ENCODE measurements at places on chromosomes 13 and 19. TPM values are rescaled to one million over a fixed set of nuclear protein-coding genes. Genes with fewer than 3 reads are reported as not detected.

Gene KCNN1
- not detected for total RNA-seq

GRCh38 chr13:75554464-75554863 is 4.9 kb downstream of the UCHL3 start:
- DNase-seq: no peak
- H3K27me3 ChIP-seq: no peaks in the 10 kb centered on the region
- H3K4me3 ChIP-seq: no peak overlapping the region
- no peaks in the 10 kb centered on the region for H3K36me3 ChIP-seq

DNA sequence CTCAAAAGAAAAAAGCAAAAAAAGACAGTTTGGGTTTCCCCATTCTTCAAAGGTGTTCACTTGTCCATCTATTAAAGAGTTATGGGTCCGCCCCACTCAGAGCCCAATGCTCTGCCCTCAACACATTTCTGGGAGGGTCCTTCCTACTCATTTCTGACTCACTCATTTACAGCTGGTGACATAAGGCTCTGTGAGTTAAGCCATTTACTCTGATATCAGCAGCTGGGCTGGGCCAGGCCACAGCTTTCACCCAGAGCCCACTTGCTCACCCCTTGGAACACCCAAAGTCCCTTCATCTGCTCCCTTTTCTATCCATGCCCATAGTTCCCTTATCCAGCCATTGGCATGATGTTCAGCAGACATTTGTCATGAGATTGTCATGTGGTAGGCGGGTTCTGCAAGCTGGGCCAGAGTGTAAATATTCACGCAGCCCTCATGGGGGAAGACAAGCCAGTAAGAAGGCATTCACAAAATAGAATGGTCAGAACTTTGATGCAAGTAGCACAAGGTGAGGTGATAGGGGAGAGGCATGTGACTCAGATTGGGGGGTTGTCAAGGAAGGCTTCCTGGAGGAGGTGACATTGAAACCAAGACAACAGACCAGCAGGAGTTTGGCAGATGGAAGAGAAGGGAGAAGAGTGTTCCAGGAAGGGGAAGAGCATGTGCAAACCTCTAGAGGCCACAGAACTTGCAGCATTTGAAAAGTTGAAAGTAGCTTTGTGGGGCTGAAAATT is 5.9 kb downstream of the MAST1 start:
- DNase-seq: no peak
- H3K4me1 ChIP-seq: no peaks in the 10 kb centered on the region
- H3K36me3 ChIP-seq: no peaks in the 10 kb centered on the region
- no peak overlapping the region for H3K27ac ChIP-seq
- H3K4me3 ChIP-seq: no peak overlapping the region
- H3K27me3 ChIP-seq: peaks cover 30% of the 10 kb centered on the region

DNA sequence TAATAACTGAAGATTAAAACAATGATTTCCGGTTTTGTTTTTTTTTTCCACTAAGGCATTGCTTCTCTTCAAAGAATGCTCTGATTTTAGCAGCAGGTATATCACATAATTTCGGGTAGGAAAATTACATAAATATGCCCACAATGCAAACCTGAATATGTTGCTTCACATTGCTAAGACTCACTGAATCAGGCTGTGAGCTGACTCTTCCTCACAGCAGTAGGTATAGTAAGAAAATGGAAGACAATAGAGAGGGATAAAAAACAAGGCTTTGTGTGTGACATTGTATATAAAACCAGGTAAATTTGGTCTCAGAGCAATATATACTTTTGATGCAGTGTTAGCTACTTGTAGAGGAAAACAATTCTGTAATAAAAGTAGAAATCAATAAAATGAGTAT is 1355.0 kb downstream of the OLFM4 start:
- H3K36me3 ChIP-seq: no peaks in the 10 kb centered on the region
- no peak overlapping the region for H3K4me3 ChIP-seq
- no peak overlapping the region for H3K27ac ChIP-seq
- no peaks in the 10 kb centered on the region for H3K4me1 ChIP-seq

DNA sequence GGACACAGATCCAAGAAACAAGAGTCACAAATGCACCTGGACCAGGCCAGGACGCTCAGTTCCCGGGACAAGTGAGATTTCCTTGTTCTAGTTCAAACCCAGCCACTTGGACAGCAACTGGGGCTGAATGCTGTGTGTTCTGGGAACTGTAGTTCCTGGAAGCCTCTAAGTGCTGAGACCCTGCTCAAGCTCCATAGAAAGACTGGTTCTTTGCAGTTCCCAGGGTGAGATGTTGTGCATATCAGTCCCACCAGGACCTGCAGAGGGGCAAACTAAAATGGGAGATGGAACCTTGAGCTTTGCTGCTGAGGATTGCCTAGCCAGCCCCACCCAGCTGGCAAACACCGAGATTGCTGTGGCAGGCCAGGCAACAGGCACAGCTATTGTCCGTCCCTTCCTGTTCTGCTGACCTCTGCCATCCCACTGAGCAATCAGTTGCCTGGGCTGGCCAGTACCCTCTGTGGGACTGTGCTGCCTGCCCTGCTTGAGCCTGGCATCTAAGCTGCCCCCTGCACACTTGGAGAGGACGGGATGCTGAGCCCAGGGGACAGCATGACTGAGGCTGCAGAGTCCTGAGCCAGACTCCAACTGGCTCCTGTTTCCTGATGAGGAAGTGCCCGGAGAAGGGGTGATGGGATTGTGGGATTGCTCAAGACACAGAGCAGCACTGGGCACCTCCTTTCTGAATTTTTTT is 1.4 kb upstream of the GIPC1 start:
- H3K4me1 ChIP-seq: peaks cover 4% of the 10 kb centered on the region
- no peak overlapping the region for H3K4me3 ChIP-seq
- no peaks in the 10 kb centered on the region for H3K36me3 ChIP-seq
- no peak overlapping the region for H3K27ac ChIP-seq

DNA sequence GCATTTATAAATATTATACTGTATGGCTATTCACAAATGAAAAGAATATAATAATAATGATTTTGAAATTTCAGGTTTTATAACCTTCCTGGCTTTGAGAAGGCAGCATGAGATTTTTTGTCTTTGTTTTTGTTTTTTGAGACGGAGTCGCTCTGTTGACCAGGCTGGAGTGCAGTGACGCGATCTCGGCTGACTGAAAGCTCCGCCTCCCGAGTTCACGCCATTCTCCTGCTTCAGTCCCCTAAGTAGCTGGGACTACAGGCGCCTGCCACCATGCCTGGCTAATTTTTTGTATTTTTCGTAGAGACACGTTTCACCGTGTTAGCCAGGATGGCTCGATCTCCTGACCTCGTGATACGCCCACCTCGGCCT is 64.1 kb downstream of the ZNF429 start:
- no peaks in the 10 kb centered on the region for H3K4me1 ChIP-seq
- peak overlapping the region; percentile 91 for H3K27ac ChIP-seq
- no peak for DNase-seq
- no peaks in the 10 kb centered on the region for H3K36me3 ChIP-seq
- H3K4me3 ChIP-seq: peak overlapping the region; percentile 40

DNA sequence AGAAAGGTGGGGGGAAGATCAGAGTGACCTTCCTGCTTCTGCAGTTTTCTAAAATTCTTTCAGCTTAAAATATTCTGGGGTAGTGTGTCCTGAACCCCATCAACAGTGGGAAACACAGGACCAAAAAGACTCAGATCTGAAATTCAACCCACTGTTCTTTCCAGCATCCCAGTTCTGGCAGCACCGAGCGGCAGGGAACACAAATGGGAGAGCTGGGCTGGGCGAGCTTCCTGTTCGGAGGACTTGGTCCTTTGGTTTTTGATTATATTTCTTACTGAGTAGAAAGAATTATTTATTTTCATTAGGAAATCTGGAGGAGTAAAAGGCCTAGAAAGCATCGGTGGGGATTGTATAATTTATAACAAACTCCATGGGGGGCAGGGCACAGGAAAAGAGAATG is 239.1 kb downstream of the COG6 start:
- no peak overlapping the region for H3K4me3 ChIP-seq
- peaks cover 5% of the 10 kb centered on the region for H3K4me1 ChIP-seq
- peak overlapping the region; percentile 77 for H3K27ac ChIP-seq
- no peaks in the 10 kb centered on the region for H3K36me3 ChIP-seq
- no peaks in the 10 kb centered on the region for H3K27me3 ChIP-seq
- no peak for DNase-seq

DNA sequence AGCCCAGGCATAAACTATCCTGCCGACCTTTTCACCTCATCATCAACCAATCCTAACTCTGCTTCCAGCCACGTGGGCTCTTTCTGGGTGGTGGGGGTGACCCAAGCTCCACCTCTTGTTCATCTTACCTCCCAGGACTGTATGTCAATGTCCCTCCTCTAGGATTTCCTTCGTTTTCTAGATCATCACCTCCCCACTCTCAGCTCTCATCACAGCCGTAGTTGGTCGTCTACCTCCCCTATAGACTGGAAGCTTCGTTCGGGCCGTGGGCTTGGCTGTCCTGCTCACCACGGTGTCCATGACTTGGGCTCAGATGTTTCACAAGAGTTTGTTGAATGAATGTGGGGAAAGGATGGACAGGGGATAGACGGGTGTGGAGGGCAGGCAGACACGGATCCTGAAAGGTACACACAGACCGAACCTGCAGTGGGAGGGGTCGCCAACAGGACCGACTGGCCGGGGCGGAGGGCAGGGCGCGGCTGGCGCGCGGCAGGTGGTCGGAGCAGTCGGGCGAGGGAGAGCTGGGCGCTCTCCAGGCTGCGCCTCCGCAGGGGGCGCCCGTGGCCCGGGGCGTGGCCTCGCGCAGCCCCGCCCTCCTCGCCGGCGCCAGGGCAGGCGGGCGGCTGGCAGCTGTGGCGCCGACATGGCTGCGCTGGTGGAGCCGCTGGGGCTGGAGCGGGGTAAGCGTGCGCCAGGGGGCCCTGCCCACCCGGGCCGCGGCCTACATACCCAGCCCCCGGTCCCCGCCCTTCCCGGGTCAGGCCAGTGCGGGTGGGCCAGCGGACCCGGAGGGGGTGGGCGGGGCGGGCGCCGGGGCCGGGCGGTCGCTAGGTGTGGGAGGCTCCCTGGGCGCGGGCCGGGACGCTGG is at the start of gene LIN7B:
LIN7B (plus strand) TSS at position 609 of the 868 bp plus-strand sequence; CDS start at position 644, 35 bp downstream.
- H3K36me3 ChIP-seq: no peaks in the 10 kb centered on the region
- peak; percentile 40 for DNase-seq

DNA sequence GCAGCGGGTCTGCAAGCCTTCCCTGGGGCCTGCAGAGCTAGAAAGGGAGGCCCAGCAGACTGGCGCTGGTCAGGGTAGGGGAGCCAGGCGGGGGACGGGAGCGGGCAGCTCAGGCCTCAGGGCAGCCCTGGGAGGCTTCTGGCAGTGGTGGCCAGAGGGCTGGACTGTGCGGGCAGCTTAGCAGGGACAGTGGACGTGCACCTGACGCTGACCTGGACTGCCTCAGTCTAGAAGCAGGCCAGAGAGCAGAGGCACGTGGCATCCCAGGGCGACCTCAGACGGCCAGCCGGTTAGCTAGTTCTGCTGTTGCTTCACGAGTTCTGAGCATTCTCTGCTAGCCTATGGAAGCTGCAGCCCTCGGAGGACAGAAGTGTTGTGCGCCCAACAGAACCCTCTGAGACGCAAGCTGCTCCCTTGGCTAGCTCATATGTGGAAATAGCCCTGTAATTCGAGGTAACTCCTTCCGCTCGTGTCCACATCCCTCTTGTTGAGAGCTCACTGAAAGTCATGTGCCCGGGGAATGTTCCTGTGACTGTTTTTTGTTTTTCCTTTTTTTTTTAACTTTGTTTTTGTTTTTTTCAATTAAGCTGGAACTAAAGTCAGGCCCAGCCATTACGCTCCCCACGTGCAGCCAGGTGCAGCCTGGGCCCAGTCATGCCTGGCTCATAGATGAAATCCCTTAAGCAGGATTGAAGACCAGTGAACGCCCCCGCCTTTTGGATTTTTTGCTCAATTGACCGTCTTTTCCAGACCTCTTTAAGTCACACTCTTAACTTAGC is 1.9 kb upstream of the FAM174C start:
- H3K4me3 ChIP-seq: no peak overlapping the region
- H3K36me3 ChIP-seq: no peaks in the 10 kb centered on the region
- H3K4me1 ChIP-seq: peaks cover 15% of the 10 kb centered on the region
- H3K27me3 ChIP-seq: no peaks in the 10 kb centered on the region

GRCh38 chr13:73850104-73850873 is 283.9 kb downstream of the KLF12 start:
- no peaks in the 10 kb centered on the region for H3K27me3 ChIP-seq
- no peak overlapping the region for H3K4me3 ChIP-seq
- DNase-seq: no peak
- no peaks in the 10 kb centered on the region for H3K4me1 ChIP-seq
- no peaks in the 10 kb centered on the region for H3K36me3 ChIP-seq
- no peak overlapping the region for H3K27ac ChIP-seq

Data from uterus (tissue), 4 donors.